ENCODE measurements at places on chromosomes 2 and 18. TPM values are rescaled to one million over a fixed set of nuclear protein-coding genes. Genes with fewer than 3 reads are reported as not detected.

DNA sequence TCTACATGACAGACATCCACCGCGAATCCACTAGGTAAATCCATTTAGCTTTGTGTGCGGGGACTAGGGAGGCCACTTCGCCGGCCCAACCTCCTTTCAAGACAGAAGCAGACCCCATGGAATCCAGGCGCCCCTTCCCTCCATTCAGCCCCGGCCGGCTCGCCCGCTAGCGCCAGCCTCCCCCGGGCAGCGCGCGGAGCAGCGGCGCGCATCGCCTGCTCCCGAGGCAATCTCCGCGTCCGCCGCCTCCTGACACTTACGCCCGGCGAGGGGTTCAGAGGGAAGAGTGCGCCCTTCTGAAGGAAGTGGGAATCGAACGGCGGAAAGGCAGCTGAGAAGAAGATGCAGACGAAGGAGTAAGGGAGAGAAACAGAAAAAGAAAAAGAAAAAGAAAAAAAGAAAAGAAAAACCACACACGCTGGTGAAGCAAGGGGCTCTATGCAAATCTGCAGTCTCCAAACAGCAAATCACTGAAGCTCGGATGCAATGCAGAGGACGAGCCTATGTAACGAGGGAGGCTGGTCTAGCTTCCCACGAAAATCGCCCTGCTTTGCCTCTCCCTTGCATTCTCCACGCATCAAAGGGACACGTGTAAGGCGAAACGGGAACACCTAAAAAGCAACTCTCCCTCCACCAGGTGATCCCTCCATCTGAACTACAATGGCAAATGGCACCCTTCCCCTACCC lies 684.4 kb downstream of the NRXN1 start:
- DNase-seq = no peak

- no peak for DNase-seq
Observed at GRCh38 chr18:78922856-78923255, 56.8 kb upstream of the SALL3 start.

GRCh38 chr2:3597567-3597966 lies 2.7 kb downstream of the COLEC11 start:
- no peak for DNase-seq

- no peak for DNase-seq
Observed at GRCh38 chr18:73653251-73653650, 494.4 kb downstream of the FBXO15 start.

DNA sequence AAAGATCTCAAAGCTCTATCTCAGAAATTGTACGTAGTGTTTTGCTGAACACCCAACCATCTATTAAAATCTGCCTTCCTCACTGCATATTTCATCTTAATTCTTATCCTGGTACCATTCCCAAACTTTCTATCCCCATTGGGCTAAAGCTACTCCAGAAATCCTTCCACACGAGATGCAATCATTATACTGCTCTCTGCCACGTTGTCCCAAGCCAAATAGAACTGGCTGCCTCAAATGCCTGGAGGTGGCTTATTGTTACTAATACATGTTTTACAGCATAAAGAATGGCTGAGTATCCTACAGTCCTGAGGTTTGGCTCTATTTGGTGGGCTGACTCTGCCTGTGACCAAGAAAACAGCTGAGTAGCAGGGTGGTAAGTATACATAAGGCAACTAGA lies 306.0 kb upstream of the ACVR2A start:
- DNase-seq = no peak

GRCh38 chr2:240597419-240598181 lies 11.1 kb downstream of the CAPN10 start:
- no peak for DNase-seq

GRCh38 chr2:135473567-135473966 lies 57.5 kb downstream of the ZRANB3 start:
- no peak for DNase-seq

GRCh38 chr18:830315-830901 lies 18.4 kb upstream of the YES1 start:
- no peak for DNase-seq

DNA sequence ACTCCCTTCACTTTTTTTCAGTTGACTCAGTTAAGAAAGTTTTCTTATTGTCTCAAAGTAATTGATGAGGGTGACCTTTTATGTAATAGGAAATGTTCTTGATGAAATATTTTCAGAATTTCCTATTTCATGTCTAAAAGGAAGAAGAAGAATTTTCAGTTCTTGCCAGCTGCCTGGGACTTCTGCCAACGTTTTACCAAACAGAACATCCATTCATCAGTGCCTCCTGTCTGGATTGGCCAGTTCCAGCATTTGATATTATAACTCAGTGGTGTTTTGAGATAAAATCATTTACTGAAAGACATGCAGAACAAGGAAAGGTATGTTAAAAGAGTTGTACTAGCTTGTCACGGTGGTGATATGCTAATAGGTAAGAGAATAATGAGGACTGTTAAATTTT lies 104.7 kb upstream of the MYO3B start:
- peak; percentile 4 for DNase-seq

- no peak for DNase-seq
Observed at GRCh38 chr2:85540133-85540648, 1.2 kb downstream of the MAT2A start.

DNA sequence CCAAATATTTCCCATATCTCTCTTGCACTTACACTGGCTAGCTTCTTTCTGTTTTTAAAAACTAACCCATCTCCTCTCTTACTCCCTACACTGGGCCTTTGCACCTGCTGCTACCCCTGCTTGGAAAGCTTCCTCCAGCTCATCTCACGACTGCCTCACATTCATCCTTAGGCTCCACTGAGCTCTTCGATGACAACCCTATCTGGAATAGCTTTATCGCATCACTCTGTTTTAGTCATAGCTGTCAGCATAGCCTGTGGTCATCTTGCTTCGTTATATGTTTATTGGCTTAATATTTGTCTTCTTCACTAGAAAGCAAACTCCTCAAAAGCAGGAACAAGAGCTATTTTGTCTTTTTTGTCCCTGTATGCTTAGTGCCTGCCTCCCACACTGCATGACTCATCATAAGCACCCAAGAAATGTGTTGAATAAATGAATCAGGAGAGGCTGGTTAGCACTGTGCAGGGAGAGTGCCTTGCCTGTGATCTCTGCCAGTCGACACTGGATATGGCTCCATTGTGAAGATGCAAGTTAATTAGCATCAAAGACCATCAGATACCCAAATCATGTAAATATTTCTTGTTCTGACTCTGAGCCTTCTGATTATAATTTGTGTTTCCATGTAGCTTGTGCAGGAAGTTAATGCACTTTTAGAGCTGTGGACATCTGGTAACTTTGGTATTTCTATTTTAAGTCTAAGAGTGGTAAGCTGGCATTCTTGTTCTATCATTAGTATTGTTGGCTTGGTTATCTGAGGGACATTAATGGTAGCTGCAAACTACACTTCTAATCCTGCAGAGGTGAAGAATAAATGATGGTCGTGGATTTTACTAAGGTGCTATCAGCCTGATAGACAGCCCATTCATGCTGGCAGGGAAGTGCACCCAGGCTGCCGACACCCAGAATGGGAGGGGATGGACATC lies 10.3 kb upstream of the DYTN start:
- no peak for DNase-seq

GRCh38 chr18:23835091-23835490 lies 145.8 kb downstream of the LAMA3 start:
- no peak for DNase-seq

GRCh38 chr2:18384242-18384641 lies 176.2 kb downstream of the RDH14 start:
- DNase-seq = no peak

GRCh38 chr2:241413929-241414580 lies 58.0 kb downstream of the FARP2 start:
- no peak for DNase-seq

LYG2 gene
- polyA plus RNA-seq = not detected

MAP3K19 gene
- not detected for polyA plus RNA-seq

RNF125 gene
- 0.41 TPM for polyA plus RNA-seq

TBR1 gene
- polyA plus RNA-seq = not detected

DNAH6 gene
- polyA plus RNA-seq = 0.02 TPM

GATA6 gene
- polyA plus RNA-seq = 1.3 TPM

GNAL gene
- polyA plus RNA-seq = 0.46 TPM

Measured in AG04450 (cell line).